Epithelial cell of proximal tubule (primary cell): ENCODE measurements at places on chromosomes 13 and 19. TPM values are rescaled to one million over a fixed set of nuclear protein-coding genes. Genes with fewer than 3 reads are reported as not detected.

DNA sequence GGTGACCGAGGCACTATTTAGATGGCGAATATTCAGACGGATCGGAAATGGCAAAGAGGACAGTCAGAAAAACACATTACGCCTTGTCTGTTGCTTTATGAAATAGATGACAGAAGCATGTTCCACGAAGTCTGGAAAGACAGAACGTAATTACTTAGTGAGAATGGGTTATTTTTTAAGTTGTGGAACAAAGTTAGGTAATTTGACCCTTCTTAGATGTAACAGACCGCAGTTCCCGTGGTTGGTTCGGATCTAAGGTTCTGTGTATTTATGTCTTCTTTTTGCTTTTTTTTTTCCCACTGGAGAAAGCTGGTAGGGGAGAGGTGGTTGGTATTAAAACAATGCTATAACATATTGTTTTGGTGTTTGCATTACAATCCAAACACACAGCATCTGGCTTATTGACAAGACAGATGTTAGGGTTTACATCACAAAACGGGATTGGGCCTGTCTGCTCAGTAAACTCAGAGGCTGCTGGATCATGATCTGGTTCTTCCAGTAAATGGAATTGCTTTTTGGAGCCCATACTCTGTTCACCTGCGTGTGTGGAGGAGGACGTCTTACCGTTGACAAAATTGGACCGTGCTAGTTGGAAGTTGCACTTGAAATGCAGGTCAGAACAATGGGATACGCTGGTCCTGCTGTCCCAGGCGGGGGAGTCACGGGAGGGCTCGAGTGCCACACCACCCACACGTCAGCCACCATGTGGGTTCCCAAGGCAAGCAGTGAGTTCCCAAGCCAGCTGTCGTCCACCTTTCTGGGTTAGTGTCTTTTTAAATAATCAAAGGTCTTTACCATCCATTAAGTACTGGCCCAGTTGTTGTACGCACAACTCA lies 13.8 kb downstream of the ATP11A start:
- no peak for DNase-seq

GRCh38 chr13:51728972-51729371 lies 75.0 kb downstream of the DHRS12 start:
- DNase-seq: no peak

The ERICH6B gene
- not detected in 2 replicates for total RNA-seq

GRCh38 chr13:48370815-48371214 lies 42.1 kb downstream of the LPAR6 start:
- DNase-seq: no peak

- no peak for DNase-seq
Measured at GRCh38 chr19:50252111-50252886, 48.9 kb downstream of the MYH14 start.

- DNase-seq: peak; percentile 22
Measured at GRCh38 chr13:77477299-77477848, 58.1 kb upstream of the SCEL start.

DNA sequence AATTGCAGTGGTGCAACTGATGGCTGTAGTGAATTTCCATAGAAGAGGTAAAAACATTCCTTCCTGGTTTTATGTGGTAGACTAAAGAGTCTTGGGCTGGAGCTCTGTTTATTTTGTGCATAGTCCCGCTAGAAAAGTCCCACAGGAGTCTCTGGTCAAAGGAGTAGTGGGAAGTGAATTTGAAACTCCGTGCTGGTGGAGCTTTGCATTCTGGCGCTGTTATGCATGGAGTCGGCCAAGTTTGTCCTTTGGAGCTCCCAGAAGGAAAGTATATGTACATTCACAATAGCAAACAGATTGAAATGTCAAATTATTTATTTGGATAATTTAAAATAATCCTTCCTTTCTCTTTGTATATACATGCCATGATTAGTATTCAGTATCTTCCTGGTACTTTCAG lies 296.5 kb downstream of the LMO7 start:
- DNase-seq: no peak

The GSX1 gene
- total RNA-seq: not detected in 2 replicates

DNA sequence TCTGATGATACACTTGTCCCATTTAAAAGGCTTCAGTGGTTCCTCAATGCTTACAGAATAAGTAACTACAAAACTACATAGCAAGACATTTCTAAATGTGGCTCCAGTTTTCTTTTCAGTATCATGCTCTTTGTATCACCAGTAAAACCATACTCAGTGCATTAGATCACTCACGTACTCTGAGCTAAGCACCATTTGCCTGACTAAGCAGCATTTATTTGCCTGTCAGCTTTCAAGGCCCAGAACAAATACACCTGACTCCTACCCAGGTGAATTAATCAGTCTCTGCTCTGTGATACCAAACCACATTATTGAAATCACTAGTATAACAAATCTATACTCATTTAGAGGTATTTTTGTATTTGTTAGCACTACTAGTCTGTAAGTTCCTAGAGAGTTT lies 47.4 kb upstream of the PCDH20 start:
- peak; percentile 18 for DNase-seq

The CYP4F2 gene
- not detected in 2 replicates for total RNA-seq

- no peak for DNase-seq
Measured at GRCh38 chr19:17737690-17738153, 13.6 kb upstream of the FCHO1 start.

GRCh38 chr13:43411741-43412140 lies 375.0 kb downstream of the ENOX1 start:
- no peak for DNase-seq

GRCh38 chr13:69948016-69948415 lies 159.6 kb upstream of the ATXN8OS start:
- DNase-seq: no peak

GRCh38 chr13:95707035-95707434 lies 30.1 kb downstream of the DNAJC3 start:
- DNase-seq: no peak

DNA sequence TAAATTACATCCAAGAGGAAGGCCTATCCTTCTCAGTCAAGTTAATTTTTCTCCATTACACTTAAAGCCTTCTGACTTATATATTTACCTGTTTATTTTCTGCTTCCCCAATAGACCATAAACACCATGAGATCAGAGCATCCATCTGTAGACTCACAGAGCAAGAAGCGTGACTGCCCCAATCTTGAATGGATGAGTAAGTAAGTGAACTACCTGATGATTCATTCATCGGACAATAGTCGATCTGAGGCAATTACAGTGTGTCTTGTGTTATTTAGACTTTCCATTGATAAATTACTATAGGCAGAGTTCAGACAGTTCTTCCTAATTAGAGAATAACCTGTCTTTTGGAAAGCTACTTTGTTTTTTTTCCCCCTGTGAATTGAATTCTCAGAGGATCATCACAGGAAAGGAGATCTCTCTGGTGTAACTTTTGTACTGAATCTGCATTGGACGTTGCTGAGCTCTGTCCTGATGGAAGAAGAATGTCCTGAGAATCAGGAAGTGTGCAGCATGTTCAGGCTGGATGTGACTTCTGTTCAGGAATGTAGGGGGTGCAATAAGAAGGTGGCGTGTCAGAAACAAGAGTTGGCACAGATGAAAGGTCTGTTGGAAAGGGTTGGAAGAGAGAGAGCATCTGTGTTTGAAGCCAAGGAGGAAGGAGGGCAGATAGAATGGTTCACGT lies 367.0 kb downstream of the NALCN start:
- peak; percentile 89 for DNase-seq

The RASA3 gene
- total RNA-seq: 25.7 and 26.8 TPM in 2 replicates

GRCh38 chr13:39512687-39513086 lies 90.3 kb downstream of the LHFPL6 start:
- DNase-seq: no peak

The FCGBP gene
- 0.07 and 0.17 TPM in 2 replicates for total RNA-seq

DNA sequence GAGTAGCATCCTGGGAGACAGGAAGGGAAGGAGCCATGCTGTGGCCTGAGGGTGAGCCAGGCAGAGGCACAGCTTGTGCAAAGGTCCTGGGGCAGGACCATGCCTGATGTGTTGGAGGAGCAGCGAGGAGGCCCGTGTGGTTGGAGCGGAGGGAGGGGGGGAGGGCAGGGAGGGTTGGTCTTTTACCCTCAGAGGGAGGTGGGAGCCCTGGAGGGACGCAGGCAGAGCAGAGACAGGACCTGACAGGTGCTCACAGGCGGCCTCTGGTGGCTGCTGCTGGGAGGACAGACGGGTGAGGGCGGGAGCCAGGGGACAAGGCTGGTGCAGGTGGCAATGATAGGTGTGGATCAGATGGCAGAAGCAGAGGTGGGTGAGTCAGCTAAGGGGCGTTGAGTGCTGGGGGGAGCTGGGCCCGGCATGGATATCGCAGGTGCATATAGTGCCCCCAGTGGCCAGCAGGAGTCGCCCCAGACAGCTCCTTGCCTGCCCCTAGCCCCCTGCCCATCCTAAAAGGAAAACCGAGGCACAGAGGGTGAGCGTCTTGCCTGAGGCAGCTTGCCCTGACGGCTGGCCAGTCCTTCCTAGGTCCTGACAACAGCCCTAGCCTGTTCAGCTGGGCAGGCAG lies 9.8 kb upstream of the GNA15 start:
- no peak for DNase-seq

- no peak for DNase-seq
Measured at GRCh38 chr13:32726374-32727037, 140.3 kb downstream of the PDS5B start.

The CLEC17A gene
- not detected in 2 replicates for total RNA-seq

GRCh38 chr13:51325837-51326236 lies 13.7 kb upstream of the SERPINE3 start:
- DNase-seq: no peak

DNA sequence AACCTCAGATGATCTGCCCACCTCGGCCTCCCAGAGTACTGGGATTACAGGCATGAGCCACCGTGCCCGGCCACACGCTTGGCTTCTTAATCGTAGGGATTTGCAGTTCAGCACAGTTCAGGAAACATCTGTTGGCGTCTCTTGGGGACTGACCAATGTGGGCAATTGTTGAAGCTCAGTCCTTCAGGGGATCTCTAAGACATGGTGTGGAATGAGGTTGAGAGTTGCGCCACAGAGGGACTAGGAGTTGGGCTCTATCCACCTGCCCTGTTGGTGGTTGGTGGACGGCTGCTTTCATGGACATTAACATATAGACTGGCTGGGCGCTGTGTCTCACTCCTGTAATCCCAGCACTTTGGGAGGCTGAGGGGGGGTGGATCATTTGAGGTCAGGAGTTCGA lies 37.3 kb upstream of the SIN3B start:
- no peak for DNase-seq

The NLRP5 gene
- not detected in 2 replicates for total RNA-seq

- DNase-seq: no peak
Measured at GRCh38 chr19:39472746-39473442, 7.7 kb upstream of the TIMM50 start.

DNA sequence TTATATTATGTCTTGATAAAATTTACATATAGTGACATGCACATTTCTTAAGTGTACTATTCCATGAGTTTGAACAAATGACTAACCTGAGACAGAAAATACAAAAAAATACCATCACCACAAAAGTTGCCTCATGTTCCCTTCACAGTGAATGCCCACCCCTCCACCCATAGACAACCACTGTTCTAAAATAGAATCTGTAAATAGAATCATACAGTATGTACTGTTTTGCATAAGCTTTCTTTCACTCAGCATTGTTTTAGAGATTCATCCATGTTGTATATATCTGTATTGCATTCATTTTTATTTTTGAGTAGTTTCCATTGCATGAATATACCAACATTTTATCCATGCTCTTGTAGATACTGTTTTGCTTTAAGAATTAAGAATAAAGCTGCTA lies 23.3 kb upstream of the RBM26 start:
- DNase-seq: no peak

DNA sequence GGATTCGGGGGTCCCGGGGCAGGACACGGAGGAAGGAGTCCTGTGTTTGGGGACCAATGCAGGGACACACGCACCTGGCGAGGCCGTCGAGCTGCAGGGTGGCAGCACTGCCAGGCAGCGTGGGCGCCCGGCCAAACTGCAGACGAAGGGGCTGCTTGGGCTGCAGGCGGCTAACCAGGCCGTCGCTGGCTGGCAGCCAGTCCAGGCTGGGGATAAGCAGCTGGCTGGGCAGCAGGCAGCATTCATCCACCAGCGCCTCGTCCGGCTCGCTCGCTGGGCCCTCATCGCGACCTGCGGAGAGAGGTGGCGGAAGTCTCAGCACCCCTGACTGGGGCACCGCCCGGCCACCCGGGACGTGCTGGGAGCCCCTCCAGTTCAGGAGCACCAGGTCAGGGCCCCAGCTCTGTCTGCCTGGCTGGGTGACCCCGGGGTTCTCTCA lies 11.5 kb downstream of the CFD start:
- no peak for DNase-seq

DNA sequence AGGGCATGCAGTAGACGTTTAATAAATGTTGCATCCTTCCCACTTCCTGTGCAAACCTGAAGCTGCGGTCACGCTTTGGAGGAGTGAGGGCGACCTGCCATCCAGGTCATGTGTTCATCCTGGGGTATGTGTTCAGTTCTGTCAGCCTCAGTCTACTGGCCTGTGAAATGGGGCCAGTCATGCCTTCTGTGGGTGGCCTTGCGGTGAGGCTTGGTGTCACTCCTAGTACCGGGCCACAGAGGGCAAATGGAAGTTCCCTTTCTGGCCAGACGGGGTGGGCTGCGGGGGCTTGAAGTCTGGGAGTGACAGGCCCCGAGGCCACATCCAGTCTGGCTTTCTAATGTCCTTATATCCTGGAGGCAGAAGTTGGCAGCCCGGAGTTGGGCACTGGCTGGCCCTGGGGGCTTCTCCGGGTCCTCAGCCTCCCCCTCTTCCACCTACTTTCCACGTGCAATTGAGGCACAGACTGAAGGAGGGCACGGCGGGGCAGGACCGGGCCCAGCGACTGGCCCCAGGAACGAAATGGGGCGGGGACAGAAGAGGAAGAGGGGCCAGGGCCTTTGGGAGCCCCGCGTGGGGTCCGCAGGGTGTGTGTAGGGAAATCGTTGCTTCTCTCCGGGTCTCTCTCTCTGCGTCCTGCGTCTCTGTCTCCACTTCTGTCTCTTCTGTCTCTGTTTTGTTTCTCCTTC lies 11.1 kb downstream of the PDE4A start:
- DNase-seq: no peak

The CNFN gene
- 5.0 and 5.7 TPM in 2 replicates for total RNA-seq

DNA sequence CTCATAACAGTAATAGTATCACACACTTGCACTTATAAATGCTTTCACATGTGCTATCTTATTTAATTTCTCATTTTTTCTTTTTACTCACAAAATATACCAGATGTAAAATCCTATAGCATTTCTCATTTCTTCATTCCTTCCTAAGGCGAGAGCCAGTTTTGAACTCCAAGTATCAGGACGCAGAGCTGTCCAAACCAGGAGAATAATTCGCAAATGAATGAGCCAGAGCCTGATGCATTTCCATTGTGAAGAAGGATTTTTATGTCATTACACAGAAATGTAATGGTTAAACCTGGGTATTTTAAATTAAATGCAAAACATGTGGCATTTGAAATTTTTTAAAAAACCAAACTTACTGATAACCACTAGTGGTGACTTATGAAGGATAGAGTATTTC lies 244.3 kb downstream of the RGCC start:
- no peak for DNase-seq

The CD22 gene
- total RNA-seq: 0.23 and 4.8 TPM in 2 replicates
